ENCODE measurements at places on chromosomes 7 and 10.

DNA sequence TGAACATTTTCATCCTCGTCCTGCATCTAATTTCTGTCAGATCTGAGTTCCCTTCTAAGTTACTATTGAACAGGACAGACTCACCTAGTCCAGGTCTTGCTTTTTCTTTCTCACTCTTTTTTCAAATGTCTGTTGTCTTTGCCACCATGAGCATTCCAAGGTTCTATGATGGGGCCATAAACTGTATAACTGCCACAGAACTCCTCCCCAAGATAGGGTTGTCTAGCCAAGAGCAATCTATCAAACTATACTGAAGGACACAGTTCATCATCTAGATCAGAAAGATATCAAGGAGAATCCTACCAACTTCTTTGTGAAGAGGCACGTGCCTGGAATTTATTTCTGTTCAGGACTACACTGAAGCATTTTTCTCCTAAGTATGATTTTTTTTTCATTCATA is 50.1 kb upstream of the FEZF1 start:
- no peak for DNase-seq

GRCh38 chr7:135971366-135971725 is 5.8 kb downstream of the MTPN start:
- DNase-seq: no peak

DNA sequence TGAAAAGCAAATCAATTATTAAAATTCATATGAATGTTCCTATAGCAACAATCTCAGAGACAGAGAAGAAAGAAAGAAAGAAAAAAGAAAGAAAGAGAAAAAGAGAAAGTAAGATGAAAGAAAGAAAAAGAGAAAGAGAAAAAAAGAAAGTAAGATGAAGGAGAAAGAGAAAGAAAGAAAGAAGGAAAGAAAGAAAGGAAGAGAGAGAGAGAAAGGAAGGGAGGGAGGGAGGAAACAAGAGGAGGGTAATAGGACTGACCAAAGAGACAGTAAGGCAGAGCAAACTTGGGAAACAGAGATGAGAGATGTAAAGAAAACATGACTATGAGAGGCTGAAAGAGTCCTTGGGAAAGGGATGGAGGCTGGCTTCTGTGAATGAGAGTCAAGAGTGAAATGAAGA is 458.4 kb downstream of the SORCS1 start:
- no peak for DNase-seq

- DNase-seq: no peak
Observed at GRCh38 chr10:35638101-35638500, 4.0 kb downstream of the FZD8 start.

DNA sequence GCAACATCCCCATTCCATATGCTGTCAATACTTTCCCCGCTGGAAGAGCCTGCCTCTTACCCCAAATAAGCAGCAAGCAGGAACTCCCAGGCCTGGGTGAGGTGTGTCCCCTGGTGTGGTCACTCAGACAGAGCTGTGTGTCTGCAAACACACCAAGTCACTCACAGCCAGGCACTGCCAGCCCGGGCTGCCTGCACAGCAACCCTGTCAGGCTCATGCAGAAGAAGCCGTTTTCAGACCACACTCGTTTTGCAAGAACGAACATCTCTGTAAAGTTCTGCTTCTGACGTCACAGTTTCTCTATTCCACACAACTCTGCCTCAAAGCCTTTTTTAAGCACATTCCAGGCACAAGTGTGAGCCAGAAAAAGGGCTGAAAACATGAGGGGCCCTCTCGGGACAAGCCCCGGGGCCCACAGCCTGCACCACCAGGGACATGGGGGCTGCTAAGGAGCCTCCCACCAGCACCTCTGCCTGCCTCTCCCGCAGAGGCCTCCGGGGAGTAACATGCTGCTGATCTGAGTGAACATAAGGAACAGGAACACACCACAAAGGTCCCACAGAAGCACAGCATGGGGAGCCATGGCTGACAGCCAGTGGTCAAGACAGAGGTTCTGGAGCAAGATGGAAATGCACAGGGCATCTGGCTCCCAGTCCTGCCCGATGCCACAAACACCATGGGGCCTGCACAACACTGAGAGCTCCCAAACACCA is 11.4 kb downstream of the PTPRN2 start:
- DNase-seq: no peak

DNA sequence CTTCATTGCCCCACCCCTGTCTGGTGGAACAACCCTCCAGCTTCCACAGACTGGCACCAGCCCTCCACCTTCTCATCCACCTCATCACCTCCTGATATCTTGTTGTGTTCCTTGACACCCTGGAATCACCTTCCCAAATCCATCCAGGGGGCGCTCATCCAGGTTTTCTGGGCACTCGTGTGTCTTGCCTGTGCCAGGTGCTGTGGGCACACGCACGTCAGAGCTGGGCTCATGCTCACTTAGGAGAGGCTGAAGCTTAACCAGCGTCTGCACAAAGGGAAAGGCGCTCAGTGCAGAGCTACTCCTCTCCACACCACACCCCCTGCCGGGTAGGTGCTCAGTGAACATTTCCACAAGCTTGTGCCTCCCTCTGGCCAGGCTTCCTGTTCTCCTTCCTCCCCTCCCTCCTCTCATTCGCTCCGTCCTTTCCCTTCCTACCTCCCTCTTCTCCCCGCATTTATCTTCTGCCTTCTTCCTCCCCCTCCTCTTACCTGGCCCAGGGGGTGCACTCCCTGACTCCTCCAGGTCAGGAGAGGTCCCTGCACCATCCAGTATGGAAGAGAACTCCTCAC is 4.8 kb downstream of the ADCYAP1R1 start:
- no peak for DNase-seq
